ENCODE measurements at places on chromosomes 7 and 10.
A peak's percentile ranks its signal among the peaks of the same experiment; 100 is the strongest.

- no peak for DNase-seq
Observed at GRCh38 chr7:77879272-77879671, 80.7 kb downstream of the PHTF2 start.

DNA sequence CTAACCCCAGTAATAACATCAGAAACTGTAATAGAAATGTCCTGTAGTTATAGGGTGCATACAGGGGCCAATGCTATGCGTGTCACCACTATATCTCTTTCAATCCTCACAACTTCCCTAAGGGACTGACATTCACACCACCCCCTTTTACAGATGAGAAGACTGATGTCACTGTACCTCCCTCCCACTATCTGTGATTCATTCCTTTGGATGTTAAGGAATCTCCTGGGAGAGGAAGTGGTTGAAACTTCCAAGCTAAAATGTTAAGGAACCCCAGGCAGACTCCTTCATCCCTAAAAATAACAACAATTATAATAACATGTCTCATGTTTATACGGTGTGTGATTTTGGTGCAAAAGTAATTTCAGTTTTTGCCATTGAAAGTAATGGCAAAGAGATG, 5.4 kb downstream of the COL13A1 start:
- DNase-seq = no peak

GRCh38 chr7:5678295-5679047, 103.0 kb downstream of the RNF216 start:
- no peak for DNase-seq

GRCh38 chr10:19782430-19783089, 33.7 kb upstream of the PLXDC2 start:
- no peak for DNase-seq

GRCh38 chr10:61192042-61192441, 248.1 kb upstream of the RHOBTB1 start:
- DNase-seq = no peak

DNA sequence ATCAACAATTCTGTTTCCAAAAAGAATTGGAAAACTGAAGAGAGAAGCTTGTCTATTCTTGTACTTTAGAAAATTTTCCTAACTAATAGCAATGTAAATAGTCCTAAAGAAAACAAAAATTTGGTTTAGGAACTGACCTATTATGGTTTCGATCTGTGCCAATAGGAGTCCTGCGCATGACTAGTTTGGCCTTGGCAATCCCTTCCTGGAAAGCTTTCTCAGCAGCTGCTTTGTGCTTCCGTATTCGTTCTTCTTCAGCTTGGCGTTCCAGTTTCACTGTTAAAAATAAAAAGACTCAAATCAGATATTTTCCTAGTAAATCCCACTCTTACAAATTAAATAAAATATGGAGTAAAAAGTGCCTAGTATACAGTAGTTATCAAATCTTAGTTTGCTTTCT, 36.6 kb downstream of the FZD9 start:
- no peak for DNase-seq

GRCh38 chr7:130290745-130291144, 2.2 kb upstream of the CPA4 start:
- no peak for DNase-seq

DNA sequence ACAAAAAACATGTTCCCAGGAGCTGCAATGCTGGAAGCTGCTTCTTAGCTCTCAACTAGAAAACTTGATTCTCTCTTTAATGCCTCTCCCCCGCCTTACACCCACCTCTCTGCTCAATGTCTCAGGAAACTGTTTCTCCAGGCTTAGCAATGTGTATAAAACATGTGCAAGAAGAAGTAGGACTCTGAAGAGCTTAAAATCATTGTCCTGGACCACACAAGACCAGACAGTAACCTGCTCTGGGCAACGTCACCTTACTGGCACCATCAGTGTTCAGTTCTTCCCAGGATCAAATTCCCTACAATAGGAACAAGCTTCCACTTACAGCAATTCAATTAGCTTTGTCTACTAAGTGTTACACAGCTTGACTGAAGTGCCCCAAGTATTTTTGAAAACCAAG, 104.9 kb downstream of the RAPGEF5 start:
- DNase-seq = no peak

DNA sequence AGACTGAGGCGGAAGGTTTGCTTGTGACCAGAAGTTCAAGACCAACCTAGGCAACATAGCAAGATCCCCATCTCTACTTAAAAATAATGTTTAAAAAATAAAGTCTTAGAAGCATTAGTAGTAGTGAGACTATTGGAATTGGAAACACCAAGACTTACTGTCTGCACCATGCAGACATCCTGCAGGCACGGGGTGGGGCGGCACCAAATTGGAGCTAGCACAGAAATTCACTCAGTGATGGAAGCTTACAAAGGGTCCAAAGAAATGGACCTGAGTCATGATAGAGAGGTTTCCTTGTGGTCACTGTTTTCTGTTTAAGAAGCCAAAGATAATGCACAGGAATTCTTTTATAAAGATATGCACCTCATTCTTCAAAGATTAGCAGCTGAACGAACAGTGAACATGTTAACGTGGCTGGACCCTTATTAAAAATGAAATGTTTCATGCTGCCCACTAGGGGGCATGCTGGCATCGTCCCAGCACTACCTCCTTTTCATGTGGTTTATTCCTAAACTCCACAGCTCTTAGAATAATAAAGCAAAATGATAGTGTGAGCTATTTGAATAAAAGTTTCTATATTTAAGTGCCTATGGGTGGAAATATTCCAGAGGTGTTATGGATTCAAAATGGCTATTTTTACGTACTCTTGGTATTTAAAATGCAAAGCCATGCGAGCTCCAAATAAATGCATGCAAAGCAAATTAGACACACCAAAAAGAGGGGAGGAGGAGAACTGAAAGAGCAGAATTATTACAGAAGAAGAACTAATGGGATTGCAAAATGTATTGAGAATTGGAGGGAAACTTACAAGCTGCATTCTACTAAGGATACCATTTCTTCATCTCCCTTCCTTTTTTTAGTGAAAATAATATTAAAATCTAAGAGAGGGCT, 28.6 kb downstream of the PDSS1 start:
- DNase-seq = peak; percentile 39

GRCh38 chr7:153638821-153639435, 413.3 kb upstream of the DPP6 start:
- DNase-seq = no peak

DNA sequence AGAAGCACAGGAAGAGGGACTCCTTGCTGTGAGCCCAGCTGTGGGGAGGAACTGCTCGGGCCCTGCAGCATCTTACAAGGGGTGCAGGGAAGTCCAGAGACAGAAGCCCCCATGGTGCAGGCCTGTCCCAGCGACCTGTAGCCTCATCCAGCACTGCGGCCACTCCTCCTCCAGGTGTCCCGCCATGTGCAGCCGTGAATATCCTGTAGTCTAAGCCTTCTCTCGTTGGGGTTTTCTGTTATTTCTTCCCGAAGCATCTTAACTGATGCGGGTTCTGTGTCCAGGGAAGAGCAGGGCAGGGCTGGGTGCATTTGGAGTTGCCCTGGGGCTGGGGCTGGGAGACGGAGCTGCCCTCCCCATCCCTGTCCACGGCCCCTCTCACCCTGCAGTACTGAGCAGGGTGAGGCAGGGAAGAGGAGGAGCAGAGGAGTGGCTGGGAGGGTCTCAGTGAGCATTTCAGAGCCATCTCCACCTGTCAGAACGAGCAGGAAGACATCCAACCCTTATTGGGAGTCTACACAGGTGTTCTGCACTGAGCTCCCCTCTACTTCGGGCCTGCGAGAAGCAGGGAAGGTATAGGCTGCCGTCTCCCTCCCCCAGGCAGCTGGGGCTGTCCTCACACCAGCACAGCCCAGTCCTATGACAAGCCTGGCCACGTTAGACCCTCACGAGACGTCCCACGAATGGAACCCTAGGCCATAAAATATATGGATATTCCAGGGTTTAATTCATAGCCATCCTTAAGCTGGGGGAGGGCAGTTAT, 494.5 kb downstream of the DNAJB6 start:
- DNase-seq = no peak

DNA sequence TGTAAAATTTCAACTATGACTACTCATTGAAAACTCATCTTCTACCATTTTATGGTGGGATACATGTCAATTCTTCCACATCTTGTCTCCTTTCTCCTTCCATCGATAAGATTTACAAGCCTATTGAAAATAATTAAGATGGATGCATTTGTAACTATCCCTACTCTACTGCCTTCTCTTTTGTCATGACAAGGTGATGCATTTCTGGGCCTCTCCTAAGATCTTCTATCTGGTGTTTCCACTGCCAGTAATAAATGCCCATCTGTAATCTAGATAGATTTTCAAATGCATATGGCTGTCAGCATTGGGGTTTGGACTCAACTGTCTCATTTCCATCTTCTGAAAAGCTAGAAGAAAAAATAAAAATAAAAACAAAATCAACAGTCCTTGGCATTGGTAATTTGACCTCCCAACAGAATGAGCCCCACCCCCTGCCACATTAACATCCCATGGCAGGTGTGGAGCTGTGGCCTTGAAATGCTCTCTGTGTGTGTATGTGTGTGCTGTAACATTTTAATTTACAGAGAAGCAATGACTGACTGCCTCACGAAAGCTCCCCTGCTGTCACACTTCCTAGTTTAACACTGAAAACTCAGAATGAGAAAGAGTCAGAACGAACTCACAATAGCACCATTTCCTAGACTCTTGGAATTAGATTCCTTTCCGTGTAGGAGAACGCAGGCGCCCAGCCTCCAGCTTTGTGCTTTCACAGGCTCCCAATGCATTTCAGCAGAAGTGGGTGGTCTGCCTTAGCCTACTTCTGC, 74.2 kb downstream of the RHOBTB1 start:
- DNase-seq = no peak

- DNase-seq = no peak
Observed at GRCh38 chr7:148306759-148307158, 283.8 kb upstream of the C7orf33 start.

GRCh38 chr10:112235920-112236319, 47.3 kb upstream of the TECTB start:
- DNase-seq = no peak

DNA sequence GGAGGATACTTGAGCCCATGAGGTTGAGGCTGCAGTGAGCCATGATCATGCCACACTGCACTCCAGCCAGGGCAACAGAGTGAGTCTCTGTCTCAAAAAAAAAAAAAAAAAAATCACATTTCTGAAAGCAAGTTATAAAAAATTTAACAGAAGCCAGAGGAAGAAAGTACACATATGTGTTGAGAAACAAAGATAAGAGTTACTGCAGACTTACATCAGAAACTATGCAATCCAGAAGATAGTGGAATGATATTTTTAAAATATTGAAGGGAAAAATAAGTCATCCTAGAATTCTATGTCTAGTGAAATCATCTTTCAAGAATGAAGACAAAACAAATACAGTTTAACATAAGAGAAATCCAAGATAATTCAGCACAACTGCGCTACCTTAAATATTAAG, 46.9 kb downstream of the ZNF518A start:
- no peak for DNase-seq

DNA sequence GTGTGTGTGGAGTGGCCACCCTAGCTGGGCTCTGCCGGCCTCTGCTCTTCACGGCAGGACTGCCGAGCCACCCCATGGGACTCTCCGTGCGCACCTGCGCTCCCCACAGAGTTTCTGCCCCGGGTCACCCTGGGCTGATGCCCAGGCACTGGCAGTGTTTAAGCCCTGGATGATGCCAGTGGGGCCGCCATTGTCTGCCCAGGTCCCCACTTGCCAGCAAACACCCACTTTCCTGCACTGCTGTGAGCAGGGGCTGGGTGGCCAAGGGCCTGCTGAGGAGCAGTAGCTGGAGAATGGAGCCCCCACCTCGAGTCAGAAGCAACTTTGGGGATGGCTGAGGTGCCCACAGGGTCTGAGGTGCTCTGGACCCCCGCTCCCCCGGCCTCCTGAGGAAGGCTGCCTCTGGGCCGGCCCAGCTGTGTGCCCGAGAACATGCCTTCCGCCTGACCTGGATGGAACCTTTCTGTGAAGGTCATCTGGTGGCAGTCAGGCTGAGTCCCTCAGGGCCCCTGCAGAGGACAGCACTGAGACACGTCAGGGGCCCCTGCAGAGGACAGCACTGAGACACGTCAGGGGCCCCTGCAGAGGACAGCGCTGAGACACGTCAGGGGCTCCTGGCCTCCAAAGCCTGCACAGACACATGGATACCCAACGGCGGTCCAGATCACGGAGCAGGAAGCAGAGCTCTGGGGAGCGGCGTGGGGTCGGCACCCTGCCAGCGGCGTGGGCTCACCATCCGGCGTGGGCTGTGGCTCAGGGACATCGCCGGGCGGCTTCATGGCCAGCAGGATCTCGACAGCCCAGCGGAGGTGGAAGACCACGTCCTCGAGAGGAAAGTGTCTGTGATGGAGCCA, 62.0 kb downstream of the CFAP46 start:
- DNase-seq = no peak

DNA sequence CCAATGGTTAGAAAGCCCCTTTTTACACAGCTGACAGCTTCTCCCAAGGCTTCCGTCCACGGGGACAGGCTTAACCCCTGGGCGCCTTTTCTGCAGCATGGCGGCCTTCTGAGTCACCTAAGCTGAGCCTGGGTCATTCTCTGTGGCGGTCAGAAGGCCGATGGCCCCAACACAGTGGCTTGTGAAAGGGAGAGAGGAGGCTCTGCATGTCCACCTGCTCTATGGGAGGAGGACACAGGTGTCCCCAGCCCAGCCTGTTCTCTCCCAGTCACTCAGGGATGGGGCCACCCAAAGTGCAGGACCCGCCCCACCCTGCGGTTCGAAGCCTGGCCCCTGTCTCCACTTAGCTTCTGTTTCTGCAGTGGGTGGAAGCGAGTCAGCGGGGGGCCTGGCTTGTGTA, 20.4 kb upstream of the TTYH3 start:
- DNase-seq = no peak

DNA sequence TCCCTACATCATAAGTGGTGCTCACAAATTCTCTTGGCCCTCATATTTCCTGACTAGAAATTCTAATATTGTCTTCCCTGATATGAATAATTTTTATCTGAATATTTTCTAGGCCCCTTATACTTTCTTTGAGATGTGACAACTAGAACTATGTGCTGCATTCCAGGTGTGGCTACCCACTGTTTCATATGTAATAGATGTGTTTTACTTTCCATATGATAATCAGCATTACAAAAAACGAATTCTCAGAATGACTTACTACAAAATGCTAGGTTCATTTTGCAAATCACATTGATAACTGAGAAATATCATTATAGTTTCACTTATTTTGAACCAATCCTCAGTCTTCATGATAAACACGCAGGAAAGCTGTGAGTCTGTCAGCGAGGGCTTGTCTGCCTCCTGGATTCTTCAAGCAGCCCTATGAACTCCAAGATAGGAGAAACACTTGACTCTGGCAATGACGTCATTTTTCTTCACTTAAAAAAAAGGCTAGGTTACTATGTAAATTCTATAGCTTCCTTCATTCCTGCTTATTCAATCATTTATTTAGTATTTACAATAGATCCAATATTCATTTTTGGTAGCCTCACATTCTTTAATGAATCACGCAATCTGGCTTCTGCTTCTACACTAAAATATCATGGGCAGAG, 4.6 kb downstream of the WEE2 start:
- DNase-seq = no peak

DNA sequence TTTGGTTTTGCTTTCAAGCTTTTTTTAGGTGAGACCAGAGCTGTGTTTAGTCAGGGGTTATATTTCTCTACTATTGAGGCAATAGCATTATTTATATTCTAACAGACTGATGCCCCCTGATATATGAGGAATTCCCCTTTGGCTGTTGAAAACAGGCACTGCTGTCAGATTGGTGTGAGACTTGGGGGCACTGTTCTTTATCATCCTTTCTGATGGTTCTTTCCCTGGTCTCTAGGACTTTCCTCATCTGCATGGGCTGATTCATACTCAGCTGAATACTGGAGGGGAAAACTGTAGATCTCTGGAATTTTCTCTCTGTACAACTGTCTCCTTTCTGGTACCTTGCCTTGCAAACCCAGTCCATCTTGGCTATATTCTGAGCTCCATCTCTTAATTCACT, 10.0 kb upstream of the ICA1 start:
- DNase-seq = no peak

All from stimulated activated naive CD4-positive, alpha-beta T cell (primary cell).